ENCODE measurements at places on chromosomes 2 and 18. TPM values are rescaled to one million over a fixed set of nuclear protein-coding genes. Genes with fewer than 3 reads are reported as not detected.

DNA sequence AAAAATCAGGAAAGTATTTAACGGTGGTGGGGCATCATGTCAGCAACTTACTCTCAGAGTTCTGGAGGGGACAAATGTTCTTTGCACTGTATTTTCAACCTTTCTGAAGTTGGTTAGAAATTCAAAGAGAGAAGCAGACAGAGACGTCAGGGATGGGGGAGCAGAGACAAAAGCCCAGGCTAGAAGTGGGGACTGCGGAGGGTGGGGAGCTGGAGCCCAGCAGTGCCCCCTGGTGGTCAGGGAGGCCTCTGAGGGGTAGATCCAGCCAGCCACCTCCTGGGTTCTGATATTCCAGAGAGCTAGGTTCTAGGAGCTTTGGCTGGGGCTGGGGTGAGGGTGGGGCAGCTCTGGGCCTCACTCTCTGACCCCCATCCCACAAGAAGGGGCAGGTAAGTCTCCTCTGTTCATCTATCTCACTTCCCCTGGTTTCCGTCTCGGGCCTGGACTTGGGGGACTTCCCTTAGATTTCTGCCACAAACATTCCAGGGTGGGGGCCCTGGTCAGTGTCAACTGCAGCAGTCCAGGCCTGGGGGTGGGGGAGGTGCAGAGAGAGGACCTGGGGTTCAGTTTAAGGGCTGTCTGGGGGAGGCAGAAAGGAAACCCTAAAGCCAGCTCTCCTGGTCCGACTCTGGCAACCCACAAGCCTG, 8.9 kb downstream of the TNS1 start:
- no peaks in the 10 kb centered on the region for H3K27me3 ChIP-seq
- H3K4me3 ChIP-seq: no peak overlapping the region
- peak; percentile 45 for DNase-seq
- peaks cover 39% of the 10 kb centered on the region for H3K4me1 ChIP-seq

- DNase-seq: no peak
- H3K27ac ChIP-seq: no peak overlapping the region
- 0 out of 2 replicates have a peak, but pooled peaks cover 3% of the 10 kb centered on the region for H3K36me3 ChIP-seq
- H3K4me3 ChIP-seq: no peak overlapping the region
These were observed 6.2 kb downstream of the INSIG2 start for GRCh38 chr2:118094503-118094902.

- no peak overlapping the region for H3K27ac ChIP-seq
- no peaks in the 10 kb centered on the region for H3K27me3 ChIP-seq
- H3K36me3 ChIP-seq: peaks cover 13% of the 10 kb centered on the region
These were observed 47.6 kb downstream of the HNRNPLL start for GRCh38 chr2:38554973-38555595.

DNA sequence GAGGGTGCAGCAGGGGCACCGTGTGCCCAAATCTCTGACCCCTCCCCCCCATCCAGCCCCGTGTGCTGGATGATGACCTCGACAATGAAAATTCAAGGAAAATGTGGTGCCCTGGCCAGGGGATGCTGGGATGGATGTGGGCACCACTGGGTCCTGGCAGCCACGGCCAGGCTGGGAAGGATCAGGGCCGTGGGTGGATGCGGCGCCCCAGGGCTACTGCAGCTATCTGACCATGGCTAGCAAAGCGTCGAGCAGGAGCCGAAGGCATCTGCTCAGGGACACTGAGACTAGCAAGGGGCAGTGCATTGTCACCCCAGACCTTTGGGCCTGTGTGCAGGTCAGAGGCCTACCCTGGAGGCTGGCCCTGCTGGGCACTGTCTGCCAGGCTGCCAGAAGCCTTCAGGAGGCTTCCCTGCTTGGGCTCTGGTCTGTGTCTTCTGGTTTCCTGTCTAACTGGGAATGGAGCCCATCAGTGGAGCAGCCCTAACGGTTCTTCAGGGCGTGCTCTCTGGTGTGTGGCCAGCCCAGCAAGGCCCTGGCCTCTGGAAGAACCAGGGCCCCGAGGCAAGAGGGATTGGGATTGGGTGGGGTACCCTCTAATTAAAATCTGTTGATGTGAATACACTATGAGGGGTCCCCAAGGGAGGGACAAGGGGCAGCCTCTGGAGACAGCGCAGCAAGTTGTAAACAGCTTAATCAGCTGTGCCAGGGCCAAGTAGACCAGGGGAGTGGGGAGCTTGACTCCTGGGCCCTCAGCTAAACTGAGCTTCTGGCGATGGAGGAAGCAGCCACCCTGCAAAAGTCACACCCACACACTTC, 98.0 kb downstream of the STPG4 start:
- peaks cover 37% of the 10 kb centered on the region for H3K4me1 ChIP-seq
- no peak overlapping the region for H3K4me3 ChIP-seq
- peak overlapping the region; percentile 90 for H3K27ac ChIP-seq
- peaks cover 27% of the 10 kb centered on the region for H3K36me3 ChIP-seq
- DNase-seq: no peak
- H3K27me3 ChIP-seq: no peaks in the 10 kb centered on the region

DNA sequence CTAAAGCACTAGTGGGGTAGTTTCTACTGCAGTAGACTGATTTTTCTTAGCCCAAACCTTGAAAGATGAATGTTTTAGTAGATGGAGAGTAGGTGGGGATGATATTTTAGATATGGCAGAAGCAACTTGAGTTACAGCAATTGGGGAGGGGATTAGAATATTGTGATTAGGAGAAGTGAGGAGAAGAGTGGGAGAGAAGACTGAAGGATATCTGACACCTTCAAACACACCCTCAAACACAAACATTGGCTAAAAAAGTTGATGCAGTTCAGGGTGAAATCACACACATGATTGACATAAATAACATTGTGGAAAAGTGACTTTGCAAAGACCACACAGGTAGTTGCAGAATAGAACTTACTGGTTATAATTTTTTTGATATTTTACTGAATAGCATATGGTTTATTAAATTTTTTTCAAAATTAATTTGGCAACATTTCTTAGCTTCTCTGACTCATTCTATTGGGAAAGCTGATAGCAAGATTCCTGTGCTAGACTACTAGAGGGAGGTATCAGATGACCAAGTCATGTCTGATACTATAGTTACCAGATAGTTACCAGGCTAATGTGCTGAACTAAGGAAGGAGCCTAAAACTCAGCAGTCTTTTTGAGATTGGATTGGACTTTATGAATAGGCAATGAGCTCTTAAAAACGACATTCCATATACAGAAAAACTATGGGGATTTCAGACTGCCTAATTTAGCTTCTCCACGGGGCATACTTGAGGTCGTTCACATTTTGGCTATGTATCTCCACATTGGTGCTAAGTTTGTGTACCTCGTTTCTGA, 73.0 kb downstream of the ACTR3 start:
- H3K4me3 ChIP-seq: no peak overlapping the region
- no peaks in the 10 kb centered on the region for H3K27me3 ChIP-seq
- peak overlapping the region; percentile 26 for H3K27ac ChIP-seq

The CCDC74B gene
- 8.4 TPM for polyA plus RNA-seq

DNA sequence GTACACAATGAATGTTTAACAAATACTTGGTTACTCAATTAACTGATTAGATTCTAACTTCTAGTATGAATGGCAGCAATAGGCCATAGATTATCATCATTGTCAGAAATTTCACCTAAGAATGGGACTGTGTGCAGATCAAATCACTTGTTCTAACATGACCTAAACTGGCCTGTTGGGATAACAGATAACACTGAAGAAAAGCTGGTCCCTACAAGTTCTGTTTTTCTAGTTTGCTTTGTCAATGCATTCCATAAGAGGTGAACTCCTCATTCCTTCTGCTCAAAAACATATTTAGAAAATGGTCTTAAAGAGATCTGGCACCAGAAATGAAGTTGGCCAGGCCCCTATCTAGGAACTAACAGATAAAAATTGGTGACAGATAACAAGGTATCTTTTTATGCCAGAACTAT, 175.4 kb downstream of the THADA start:
- no peaks in the 10 kb centered on the region for H3K36me3 ChIP-seq
- H3K27me3 ChIP-seq: no peaks in the 10 kb centered on the region
- no peak for DNase-seq
- no peak overlapping the region for H3K4me3 ChIP-seq
- no peak overlapping the region for H3K27ac ChIP-seq
- H3K4me1 ChIP-seq: no peaks in the 10 kb centered on the region

DNA sequence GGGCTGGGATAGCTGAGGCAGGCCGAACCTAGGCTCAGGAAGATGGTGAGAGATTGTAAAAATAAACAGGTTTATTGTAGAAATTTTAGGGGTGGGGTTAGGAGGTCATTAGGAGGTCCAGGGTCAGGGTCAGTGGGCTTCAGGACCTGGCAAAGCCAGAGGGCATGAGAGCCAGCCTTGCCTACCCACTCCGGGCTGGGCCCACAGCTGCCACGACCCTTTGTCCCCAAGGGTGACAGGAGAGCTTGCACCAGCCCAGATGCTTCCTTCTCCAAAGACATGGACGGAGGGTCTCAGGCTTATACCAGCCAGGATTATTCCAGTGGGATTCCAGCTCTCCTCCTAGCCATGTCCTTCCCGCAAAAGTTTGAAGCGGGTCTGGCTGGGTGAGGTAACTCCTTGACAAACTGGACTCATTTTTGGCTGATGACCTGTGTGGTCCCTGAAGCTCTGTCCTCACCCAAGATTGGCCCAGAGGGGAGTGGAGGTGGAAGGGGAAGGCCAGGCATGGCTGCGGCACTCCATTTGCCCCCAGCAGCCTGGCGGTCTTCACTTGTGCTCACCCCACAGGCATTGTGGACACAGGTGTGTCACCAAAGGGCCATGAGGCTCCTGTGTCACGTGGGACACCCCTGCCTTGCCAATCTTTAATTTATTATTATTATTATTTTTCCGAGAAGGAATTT, 23.8 kb upstream of the ATOH8 start:
- no peak overlapping the region for H3K4me3 ChIP-seq
- no peak overlapping the region for H3K27ac ChIP-seq
- H3K4me1 ChIP-seq: peaks cover 1% of the 10 kb centered on the region

GRCh38 chr2:228016402-228016801, 145.0 kb downstream of the DAW1 start:
- H3K36me3 ChIP-seq: no peaks in the 10 kb centered on the region
- DNase-seq: no peak
- no peaks in the 10 kb centered on the region for H3K27me3 ChIP-seq
- no peaks in the 10 kb centered on the region for H3K4me1 ChIP-seq
- H3K27ac ChIP-seq: no peak overlapping the region

The GAL3ST2 gene
- polyA plus RNA-seq: not detected

The TUBB8B gene
- not detected for polyA plus RNA-seq

GRCh38 chr2:176234156-176234555, 35.1 kb upstream of the MTX2 start:
- no peaks in the 10 kb centered on the region for H3K4me1 ChIP-seq
- H3K27me3 ChIP-seq: peaks cover 3% of the 10 kb centered on the region
- no peak overlapping the region for H3K27ac ChIP-seq
- H3K4me3 ChIP-seq: no peak overlapping the region

The ZEB2 gene
- polyA plus RNA-seq: 23.8 TPM

- H3K4me1 ChIP-seq: peaks cover 10% of the 10 kb centered on the region
- H3K27me3 ChIP-seq: no peaks in the 10 kb centered on the region
- no peak overlapping the region for H3K27ac ChIP-seq
- H3K4me3 ChIP-seq: no peak overlapping the region
- DNase-seq: no peak
- peaks cover 22% of the 10 kb centered on the region for H3K36me3 ChIP-seq
These were observed 249.9 kb upstream of the RASGRP3 start for GRCh38 chr2:33226546-33226945.

The CYP27C1 gene
- polyA plus RNA-seq: not detected

The MC2R gene
- polyA plus RNA-seq: not detected

GRCh38 chr2:135839713-135840112, 2.7 kb upstream of the LCT start:
- no peaks in the 10 kb centered on the region for H3K27me3 ChIP-seq
- no peak overlapping the region for H3K4me3 ChIP-seq
- H3K4me1 ChIP-seq: peaks cover 5% of the 10 kb centered on the region

The EGR4 gene
- not detected for polyA plus RNA-seq

- DNase-seq: no peak
- no peak overlapping the region for H3K4me3 ChIP-seq
- no peaks in the 10 kb centered on the region for H3K4me1 ChIP-seq
- H3K36me3 ChIP-seq: no peaks in the 10 kb centered on the region
- no peak overlapping the region for H3K27ac ChIP-seq
These were observed 43.0 kb upstream of the PLA2R1 start for GRCh38 chr2:160105366-160105765.

The ZNF397 gene
- polyA plus RNA-seq: 3.2 TPM

DNA sequence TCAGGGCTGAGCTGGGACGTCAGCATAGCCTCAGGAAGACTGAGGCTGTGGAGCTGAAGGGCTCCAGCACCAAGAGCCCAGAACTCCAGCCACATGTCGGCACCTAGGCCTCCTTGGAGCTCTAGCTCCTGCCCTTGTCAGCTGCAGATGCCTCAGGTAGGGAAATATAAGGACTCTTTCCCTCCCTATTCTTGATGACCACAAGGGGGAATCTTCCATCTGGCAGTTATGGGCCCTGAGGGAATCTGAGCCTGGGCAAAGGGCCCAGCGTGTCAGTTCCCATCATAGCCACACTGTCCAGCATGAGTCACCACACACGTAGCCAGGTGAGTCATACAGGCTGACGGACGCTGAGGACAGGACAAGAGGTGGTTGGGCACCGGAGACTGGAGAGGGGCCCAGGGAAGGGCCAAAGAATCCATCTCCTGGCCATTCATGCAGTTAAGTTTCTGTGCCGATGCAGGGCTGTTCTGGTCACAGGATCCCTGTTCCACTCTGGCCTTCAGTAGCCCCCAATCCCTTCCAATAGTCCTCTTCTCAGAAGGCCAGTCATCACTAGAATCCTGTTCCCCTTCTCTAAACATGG, 1.8 kb downstream of the MPV17 start:
- H3K27me3 ChIP-seq: no peaks in the 10 kb centered on the region
- H3K27ac ChIP-seq: peak overlapping the region; percentile 64
- H3K4me3 ChIP-seq: peak overlapping the region; percentile 3
- peak; percentile 99 for DNase-seq

The ESPNL gene
- 2.6 TPM for polyA plus RNA-seq

The SERPINB12 gene
- polyA plus RNA-seq: not detected

DNA sequence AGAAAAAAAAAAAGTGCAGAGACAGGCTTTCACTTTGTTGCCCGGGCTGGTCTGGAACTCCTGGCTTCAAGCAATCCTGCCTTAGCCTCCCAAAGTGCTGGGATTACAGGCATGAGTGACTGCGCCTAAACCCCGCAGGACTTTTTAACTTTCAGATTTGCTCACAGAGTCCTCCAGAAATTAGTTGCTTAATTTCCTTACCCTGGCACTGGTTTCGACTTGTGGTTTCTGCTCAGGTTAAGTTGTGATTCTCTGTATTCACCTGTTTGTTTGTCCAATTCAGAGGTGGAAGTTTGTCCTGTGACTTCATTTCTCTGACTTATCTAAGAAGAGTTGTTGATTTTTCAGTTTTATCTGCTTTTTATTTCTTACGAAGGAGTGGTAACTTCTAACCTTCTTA, 238.1 kb downstream of the TMEM182 start:
- no peaks in the 10 kb centered on the region for H3K27me3 ChIP-seq
- DNase-seq: no peak
- no peak overlapping the region for H3K4me3 ChIP-seq
- H3K4me1 ChIP-seq: no peaks in the 10 kb centered on the region

The SH3BP4 gene
- polyA plus RNA-seq: 101 TPM

The HAAO gene
- 0.09 TPM for polyA plus RNA-seq

The ITPRIPL1 gene
- 0.99 TPM for polyA plus RNA-seq

Data from IMR-90 (cell line).